Ecto neural progenitor cell (in vitro differentiated cells): ENCODE measurements at places on chromosomes 16 and 17.

DNA sequence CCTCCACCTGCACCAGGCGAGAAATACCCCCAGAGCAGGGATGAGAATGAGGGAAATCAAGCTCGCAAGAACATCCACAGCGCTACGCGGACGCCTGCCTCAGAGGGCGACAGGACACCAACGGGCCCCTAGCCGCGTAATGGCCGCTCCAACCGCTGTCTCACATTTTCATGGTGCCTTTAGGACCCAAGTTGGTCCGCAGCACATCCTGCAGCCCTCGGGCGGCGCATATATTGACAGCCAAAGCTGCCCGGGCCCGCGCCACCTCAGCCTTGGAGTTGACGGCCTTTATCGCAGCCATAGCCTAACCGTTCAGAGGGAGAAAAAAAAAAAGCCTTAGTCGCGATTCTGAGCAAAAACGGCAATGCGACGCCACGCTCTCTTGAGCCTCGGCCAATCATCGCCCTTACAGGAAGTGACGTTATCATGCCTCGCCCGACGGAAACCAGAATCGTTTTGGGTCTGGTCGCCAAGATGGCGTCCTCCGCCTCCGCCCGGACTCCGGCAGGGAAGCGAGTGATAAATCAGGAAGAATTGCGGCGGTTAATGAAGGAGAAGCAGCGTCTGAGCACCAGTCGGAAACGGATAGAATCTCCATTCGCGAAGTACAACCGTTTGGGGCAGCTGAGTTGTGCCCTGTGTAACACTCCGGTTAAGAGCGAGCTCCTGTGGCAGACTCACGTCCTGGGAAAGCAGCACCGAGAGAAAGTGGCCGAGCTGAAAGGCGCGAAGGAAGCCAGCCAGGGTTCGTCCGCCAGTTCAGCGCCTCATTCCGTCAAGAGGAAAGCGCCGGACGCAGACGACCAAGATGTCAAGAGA lies at the start of the genes CCT6B and ZNF830:
Gene CCT6B, minus strand, starts transcription at position 368 of the 819 bp plus-strand sequence. Its CDS starts 67 bp downstream, at position 301.
Gene ZNF830, plus strand, starts transcription at position 448 of the 819 bp plus-strand sequence. Its CDS starts 27 bp downstream, at position 475.
- peak; percentile 98 for DNase-seq

DNA sequence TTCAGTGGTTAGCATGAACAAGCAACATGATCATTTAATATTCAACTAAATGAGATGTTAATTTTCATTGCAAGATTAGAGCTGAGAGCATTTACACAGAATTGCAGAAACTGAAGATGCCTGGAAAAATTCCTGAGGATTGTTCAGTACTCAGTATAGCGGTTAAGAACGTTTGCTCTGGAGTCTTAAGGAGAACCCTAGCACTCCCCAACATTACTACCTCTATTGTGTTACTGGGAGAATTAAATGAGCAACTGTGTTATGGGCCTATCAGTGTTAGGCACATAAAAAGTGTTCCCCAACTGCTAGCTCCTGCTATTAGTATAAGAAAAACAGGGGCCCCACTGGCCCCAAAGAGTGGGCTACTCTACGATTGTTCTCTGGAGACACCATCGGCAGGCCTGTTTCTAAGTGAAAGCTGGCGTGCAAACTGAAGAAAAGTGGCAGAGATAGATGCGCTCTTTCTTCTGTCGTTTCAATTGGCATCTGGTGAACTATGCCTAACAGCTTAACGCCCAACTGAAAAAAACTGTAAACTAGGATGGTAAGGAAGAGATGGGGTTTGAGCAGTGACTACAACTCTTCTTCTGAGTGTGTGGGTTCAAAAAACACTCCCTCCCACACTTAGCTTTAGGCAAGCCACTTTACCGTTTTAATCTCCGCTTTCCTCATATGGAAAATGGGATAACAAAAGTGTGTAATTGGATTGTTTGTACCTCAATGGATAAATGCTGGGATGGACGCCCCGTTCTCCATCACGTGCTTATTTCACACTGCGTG lies 1.3 kb downstream of the CDR2 start:
- no peak for DNase-seq

DNA sequence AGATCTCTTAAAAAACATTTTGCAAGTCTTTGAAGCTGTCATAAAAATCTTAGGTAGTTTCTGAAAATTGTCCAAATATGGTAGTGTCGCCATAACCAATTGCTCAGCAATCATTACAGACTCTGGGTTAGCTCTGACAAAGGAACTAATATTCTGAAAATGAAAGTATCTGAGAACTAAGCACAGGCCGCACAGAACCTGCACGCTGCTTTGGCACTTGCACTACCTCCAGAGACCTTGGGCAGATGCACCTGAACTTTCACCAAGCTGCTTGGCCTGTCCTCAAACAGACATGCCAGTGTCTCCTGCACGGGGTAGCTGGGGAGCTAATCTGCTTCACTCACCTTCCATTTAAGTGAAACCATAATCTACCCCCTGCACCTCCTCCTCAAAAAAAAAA lies 317.0 kb downstream of the MAF start:
- DNase-seq = no peak

GRCh38 chr17:2058586-2059546 lies 4.0 kb downstream of the HIC1 start:
- DNase-seq = peak; percentile 69

- no peak for DNase-seq
Measured at GRCh38 chr17:59814685-59815084, 78.1 kb downstream of the TUBD1 start.

- DNase-seq = peak; percentile 75
Measured at GRCh38 chr17:49193513-49194296, 16.7 kb downstream of the GNGT2 start.

GRCh38 chr17:47275245-47275984 lies 21.8 kb downstream of the ITGB3 start:
- peak; percentile 86 for DNase-seq

- peak; percentile 54 for DNase-seq
Measured at GRCh38 chr16:55179852-55180585, 144.0 kb upstream of the IRX6 start.

- no peak for DNase-seq
Measured at GRCh38 chr16:13120557-13120956, 219.2 kb downstream of the SHISA9 start.

DNA sequence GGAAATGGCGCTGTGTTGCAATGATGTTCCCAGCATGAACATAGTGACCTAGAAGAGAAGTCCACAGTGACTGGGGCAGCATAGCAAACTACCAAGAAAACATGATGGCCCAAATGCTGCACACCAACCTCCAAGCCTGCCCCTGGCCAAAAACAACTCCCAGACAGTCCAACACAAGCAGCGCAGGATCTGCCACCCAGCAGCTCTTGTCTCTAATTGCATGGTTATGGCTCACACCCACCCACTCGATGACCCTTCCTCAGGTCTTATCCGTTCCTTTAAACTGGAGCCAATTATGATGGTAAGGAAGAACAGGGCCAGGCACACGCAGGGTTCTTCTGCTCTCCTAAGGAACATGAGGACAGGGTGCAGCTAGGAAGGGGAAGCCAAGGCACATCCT lies 2.9 kb downstream of the MRPL27 start:
- DNase-seq = no peak

DNA sequence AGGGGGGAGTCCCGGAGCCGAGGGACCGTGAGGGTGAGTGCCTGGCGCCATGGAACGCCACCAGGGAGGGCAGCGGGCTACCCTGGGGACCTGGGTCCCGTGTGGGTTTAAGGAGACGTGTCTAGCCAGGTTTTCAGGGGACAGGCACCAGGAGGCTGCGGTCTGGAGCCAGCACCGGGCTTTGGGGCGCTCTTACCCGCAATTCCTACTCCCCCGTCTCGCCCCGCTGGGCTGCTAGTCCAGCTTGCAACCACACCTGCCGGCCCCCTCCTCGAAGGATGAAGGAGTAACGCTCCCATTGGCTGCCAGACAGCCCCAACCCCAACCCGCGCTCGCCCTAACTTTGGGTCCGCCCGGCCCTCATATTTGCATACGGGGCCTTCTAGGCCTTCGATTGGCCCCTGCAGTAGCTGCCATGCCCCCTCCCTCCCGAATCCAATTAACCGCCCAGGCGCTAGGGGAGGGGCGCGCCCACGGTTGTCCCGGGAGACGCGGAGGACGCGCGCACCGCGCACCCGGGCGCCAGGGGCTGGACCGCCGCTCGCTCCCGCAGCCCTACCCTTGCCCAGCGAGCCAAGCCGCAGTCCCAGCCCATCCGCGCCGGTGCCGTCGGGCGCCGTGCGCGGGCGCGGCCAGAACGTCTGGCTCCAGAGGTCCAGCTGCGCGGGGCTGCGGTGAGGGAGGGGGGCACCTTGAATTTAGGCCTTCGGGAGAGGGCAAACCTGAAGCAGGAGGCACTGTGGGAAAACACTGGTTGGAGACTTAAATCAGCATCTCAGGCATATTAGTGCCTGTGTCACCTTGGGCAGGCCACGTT lies at the start of gene TTLL6:
Gene TTLL6, minus strand, starts transcription at position 456 of the 817 bp plus-strand sequence. Its CDS starts 157 bp downstream, at position 299.
- DNase-seq = peak; percentile 99

- DNase-seq = peak; percentile 54
Measured at GRCh38 chr16:77556201-77556873, 121.5 kb upstream of the ADAMTS18 start.

- no peak for DNase-seq
Measured at GRCh38 chr16:52568983-52569690, 22.2 kb upstream of the TOX3 start.

GRCh38 chr17:55303008-55303493 lies 38.3 kb downstream of the HLF start:
- DNase-seq = no peak

DNA sequence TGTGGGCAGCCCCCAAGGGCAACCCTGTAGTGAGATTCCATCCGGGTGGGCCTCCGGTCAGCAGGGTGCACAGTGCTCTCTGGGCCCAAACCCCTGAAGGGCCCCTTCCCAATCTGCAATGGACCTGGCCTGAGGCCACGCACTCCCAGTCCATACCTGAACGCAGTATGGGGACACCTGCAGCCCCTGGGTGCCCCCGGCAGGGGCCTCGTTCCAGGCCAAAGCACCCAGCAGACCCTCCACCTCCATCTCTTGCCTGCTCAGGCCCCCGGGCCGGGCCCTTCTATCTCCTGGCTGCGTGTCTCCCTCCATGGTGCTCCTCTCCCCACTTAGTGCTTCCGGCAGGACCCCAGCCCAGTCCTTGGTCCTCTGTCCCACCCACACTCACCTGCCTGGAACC lies 17.3 kb upstream of the AATK start:
- no peak for DNase-seq

- DNase-seq = no peak
Measured at GRCh38 chr16:55839115-55839514, 6.2 kb upstream of the CES1 start.

DNA sequence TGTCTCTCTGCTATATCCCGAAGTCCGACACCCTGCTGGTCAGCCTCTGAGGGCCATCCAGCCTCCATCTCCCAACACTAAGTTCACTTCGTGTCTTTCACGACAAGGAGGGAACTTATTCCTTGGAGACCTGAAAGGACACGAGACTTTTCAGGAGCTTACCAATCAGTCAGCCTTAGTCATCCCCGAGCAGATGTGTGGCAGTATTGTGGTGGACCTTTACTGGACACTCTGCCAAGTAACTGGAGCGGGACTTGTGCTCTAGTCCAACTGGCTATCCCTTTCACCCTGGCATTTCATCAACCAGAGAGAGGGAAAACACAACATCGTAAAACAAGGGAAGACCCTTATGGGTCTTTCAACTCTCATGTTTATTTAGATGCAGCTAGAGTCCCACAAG lies 87.1 kb downstream of the EMP2 start:
- DNase-seq = no peak

GRCh38 chr17:82429824-82430223 lies 11.4 kb upstream of the OGFOD3 start:
- DNase-seq = no peak

DNA sequence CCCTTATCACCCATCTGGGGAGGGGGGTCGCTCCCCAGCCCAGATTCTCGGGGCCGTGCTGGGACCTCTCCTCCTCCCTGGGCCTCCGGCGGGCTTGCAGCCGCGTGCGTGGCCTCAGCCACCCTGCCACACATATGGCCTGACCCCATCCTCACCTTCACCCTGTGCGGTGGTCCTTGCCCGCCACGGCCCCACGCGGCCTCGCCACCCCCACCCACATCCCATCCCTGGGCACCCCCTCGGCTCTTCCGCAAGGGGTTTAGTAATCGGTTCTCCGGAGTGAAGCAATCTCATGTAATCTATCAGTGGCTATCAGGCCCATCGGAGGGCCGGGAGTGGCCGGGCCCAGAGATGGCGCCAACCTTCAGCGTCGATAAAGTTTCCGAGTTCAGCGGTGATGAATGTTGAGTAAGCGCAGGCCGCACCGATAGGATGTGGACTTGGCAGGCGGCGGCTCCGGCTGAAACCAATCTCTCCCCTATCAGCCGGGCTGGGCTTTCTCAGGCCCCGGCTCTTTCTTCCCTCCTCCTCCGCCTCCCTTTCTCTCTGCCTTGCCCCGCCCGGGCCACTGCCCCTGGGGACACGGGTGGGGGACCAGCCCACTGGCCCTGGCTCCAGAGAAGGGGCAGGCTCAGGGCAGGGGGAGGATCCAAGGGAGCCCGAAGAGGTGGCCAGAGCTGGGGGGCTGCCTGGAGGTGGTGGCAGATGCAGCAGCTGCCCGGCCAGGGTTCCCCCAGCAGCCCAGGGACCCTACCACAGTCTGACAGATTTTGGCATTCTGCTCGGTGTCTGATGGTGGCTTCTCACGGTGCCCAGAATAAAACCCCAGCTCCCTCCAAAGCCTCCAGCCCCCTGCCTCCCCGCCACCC lies 20.8 kb downstream of the ZFPM1 start:
- DNase-seq = no peak

DNA sequence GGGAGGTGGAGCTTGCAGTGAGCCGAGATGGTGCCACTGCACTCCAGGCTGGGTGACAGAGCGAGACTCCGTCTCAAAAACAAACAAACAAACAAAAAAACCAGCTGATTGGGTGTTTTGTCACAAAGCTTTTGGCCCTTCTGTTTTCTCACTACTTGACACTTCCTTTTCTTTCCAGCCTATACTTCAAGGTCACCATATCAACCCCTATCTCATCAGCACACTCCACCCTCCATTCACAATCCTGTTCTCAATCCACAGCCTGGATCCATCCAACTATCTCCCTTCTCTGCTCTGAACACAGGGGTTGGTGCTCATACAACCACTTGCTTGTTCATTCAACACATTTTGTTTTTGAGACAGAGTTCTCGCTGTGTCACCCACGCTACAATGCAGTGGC lies 6.6 kb upstream of the MED11 start:
- DNase-seq = no peak

GRCh38 chr17:80694085-80694991 lies 149.7 kb downstream of the RPTOR start:
- DNase-seq = no peak

- DNase-seq = peak; percentile 74
Measured at GRCh38 chr17:77214743-77215142, 74.0 kb downstream of the SEC14L1 start.

- DNase-seq = peak; percentile 84
Measured at GRCh38 chr17:8125947-8126490, 2.1 kb upstream of the HES7 start.
